Ecto neural progenitor cell (in vitro differentiated cells): ENCODE measurements at places on chromosomes 2 and 18.

DNA sequence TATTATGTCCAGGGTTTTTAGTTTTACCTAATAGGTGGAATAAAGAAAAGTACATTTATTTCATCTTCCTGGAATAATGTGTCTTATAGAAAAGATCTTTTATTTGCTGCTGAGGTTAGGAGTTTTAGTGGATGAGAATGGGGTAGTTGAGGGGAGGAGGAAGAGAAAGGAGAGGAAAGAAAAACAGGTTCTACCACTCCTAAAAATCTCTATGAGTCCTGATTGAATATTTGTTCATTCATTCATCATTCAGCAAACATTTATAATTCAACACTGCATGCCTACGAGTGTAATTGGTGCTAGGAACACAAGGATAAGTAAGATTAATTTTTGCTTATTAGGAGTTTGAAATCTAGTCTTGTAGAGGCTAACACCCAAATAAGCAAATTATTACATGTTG is 45.2 kb upstream of the SLC4A10 start:
- no peak for DNase-seq

DNA sequence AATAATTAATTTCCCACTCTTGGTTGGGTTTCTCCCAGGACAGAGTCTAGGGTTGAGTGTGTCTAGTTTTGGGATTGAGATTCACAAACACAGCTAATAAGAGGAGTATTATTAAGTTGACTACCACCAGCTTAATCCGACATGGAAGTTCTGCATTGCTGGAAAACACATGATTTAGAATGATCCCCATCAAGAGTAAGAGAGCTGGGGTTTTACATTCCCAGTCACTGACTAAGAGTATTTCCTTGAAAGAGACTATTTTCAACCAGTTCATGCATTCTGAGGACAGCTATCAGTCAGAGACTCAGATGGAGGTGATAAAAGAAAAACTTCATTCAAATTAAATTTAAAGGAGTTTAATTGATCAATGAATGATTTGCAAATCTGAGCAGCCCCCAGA is 334.6 kb upstream of the LRATD1 start:
- DNase-seq: no peak

DNA sequence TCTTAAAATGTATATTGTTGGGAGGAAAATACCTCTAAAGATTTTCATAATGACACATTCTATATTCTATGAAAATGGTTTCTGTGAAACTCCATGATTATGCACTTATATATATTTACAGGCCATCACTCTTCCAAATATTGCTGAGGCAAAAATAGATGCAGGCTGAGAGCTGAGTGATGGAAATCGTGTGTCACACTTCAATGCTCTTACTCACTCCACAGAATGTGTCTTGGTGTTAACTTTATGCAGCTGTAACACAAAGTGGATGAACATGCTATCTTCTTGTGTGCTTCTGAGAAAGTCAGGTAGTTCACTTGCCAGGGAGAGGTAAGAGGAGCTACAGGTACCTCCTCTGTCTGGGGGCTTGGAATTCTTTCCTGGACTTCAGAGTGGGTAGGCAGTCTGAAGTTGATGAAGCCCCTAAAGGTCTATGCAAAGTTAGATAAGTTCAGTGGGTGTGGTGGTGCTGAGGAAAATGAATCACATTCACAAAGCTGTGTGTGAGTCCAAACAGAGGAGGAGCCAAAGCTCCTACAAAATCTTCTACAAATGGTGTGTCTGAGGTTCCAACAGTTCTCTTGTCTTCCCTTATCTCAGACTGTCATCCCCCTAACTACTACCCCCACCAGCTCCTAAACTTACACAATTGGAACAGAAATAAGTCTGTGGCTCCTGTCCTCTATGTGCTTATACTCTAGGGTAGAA is 74.2 kb upstream of the ST6GAL2 start:
- no peak for DNase-seq

DNA sequence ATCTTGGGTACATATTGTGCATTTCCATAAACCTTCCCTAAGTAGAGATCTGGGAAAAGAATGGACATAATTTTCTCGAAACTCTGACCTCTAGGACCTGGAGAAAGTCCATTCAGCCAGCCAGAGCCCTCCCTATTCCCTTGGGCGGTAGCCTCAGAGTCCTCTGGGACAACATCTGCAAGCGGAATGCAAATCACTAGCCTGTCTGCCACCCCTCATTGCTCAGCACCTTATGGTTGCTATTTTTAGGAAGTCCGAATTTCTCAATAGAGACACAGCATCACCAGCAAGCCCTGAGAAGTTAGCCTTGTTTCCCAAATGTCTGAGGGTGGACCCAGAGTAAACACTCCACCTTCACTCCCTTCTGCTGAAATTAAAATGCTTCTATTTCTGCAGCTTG is 17.6 kb upstream of the CD28 start:
- DNase-seq: no peak
